Eye (tissue), 1 donor: ENCODE measurements at places on chromosomes 1 and 21.

DNA sequence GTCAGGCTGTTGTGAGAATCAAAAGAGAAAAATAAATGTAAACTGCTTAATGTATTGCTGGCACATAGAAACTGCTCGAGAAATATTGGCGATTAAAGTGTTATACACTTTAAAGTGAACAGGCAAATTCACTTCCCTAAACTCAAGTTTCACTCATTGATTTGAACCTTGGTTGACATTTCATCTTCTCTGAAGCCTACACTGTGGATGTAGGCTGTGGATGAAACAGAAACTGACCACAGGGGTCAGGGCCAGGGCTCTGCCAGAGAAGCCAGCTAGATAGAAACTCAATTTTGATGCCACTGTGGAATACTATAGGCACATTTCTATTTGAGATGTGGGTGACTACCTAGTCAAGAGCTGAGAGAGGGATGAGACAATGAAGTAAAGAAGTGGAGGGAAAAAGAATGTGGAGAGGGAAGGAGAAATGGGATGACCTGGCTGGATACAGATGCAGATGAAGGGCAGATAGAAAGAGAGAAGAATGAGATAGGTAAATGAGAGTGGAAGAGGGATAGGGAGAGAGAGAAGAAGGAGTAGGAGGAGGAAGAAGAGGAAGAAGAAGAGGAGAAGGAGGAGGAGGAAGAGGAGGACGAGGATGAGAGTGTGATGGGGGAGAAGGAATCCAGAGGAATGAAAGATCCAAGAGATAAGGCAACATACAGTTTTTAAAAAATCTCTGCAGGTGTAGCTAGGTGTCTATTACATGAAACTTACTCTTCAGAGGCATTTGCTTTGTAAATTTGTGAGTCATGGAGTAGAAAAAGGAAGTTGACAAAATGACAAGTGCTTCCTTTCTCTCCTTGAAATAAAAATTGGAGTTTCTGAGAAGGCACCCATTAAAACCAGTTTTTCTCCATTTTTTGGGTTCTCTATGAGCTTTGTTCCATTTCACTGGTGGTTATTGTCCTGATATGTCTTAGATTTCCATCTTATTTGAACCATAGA, 17.4 kb upstream of the CD1D start:
- DNase-seq = no peak

DNA sequence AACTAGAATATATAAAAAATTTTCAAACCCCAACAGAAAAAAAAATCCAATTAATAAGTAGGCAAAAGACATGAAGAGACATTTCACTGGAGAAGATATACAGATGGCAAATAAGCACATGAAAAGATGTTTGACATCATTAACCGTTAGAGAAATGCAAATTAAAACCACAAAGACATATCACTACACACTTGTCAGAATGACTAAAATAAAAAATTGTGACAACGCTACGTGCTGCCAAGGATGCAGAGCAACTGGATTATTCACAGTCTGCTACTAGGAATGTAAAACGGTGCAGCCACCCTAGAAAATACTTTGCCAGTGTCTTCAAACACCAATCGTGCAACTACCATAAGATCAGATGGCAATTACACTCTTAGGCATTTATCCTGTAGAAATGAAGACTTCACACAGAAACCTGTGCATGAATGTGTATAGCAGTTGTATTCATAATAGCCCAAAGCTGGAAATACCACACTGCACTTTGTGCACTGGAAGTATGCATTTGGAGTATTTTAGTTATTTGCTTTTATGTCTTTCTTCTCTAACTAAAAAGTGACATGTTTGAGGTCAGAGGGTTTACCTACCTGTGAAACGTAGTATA, 75.3 kb upstream of the PALMD start:
- DNase-seq = no peak

- no peak for DNase-seq
These were observed 194.4 kb downstream of the GIPC2 start for GRCh38 chr1:78240191-78240590.

GRCh38 chr21:45511007-45511406, 31.2 kb downstream of the SLC19A1 start:
- no peak for DNase-seq

GRCh38 chr1:44408632-44409602, 3.9 kb downstream of the RNF220 start:
- peak; percentile 84 for DNase-seq

DNA sequence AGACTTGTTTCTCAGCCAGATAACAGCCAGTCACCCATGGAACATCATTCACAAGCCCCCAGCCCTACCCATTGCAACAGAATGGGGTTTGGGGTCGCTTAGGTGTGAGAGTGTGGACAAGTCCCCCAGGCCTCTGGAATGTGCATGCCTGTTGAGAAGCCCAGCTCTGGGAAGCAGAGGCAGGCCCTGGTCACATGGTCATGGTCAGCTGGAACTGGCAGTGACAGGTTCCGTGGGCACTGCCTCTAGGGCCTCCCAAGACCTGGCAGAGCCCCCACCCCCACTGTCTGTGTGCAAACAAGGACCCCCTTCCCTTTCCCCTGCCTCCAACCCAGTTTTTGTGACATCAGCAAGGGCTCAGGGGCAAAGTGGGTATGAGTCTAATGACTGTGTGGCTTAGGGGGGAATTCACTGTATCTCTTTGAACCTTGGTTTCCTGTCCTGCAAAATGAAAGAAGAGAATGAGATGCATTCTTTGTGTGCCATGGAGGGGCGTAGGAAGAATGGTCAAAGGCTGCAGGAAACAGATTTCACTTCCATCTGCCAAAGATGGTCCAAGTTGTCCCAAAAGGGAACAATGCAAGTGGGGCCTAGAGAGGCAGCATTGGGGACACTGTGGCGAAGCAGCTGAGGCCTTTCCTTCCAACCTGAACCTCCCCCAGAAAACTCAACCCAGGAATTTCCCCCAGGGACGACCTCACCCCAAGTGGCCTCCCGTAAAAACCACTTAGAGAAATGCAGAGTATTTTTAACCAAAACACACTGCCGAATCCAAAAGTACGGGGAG, 34.7 kb upstream of the SELENON start:
- DNase-seq = peak; percentile 22

DNA sequence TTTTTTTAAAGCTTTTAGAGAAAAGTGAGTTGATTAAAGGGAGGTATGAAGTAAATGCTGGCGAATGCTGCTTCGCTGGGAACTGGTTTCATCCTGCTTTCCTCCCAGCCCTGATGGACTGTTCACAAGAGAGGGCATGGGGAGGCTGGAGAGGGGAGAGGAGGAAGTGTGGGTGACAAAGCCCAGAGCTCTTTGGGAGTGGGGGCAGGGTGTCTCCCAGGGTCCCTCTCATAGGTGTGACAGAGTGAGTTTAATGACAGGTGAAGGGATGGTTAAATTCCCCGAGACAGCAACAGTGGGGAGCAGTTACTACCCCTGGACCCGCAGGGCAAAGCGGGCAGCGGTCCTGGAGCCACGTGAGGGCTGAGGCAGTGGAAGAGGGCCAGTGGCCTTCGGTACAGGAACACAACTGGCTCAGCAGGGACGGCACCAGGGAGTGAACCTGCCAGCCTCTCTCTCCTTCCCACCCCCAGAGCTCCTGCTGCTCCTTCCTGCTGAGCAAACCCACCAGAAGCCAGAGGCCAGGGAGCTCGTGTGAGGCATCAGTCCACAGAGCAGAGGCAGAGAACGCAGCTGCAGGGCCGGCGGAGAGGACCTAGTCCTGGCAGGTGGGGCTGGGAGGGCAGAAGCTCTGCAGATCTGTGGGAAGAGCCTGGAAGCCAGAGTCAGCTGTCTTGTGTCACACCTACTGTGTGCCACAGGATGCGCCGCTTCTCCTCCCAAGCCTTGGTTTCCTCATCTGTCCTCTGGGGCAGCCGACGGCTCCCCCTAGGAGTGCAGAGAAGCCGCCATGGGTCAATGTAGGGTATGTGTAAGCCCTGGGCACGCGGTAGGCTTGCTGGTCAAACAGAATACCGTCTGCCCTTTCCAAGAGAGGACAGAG, 20.9 kb upstream of the LRP8 start:
- no peak for DNase-seq

DNA sequence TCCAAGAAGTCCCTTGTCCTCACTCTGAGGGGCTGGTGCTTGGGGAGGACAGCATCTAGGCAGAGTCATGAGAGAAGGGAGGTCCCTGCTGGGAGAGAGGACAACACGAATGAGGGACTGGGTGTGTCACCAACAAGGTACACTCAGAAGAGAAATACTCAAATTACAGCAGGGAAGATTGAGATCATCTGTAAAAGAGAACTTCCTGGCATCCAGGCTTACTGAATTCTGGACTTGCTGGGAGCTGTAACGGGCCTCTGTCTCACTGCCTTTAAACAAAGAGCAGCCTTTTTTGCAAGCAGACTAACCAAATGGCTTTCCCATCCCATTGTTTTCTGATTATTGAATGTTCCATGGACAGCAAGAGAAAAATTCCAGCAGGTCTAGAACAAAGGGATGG, 195.7 kb upstream of the RAB4A start:
- DNase-seq = no peak

- DNase-seq = peak; percentile 43
These were observed 11.3 kb downstream of the RPAP2 start for GRCh38 chr1:92310185-92310597.

DNA sequence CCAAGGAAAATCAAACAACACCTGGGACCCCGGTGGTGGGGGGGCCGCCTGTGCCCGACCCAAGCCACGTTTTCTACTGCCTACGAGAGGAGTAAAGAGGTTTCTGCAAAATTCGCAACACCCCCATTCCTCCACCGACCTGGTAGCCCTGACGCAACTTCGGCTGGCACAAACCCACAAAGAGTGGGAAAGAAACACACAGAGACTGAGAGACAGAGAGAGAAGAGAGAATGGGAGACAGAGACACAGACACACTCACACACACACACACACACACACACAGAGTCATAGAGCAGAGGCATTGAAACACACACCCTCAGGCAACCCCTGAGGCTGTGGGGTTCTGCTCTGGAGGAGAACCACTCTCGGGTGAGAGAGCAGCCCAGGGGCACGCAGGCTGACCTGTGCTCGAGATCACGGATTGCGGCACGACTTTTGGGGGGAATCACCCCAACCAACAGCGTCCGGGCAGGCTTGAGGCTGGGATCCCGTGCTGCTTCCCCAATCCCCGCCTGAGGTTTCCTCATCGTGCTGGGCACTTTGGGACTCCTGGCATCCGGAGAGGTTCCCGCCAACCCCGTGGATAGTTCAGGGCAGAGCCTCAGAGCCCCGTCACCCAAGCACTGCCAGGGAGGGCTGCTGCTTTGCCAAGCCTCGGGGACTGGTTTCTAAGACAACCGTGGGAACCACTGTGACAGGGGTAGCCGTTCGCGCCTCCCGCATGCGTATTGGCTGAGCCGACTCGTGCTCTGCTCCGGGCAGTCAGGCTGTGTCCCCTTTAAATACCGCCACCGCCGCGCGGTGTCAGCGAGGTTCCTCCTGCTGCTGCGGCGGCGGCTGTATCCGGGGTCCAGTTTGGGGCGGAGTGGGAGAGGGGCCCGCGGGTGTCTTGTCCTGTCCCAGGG, 682.4 kb upstream of the TPTE start:
- DNase-seq = no peak

GRCh38 chr1:2486041-2486440, 10.0 kb downstream of the PLCH2 start:
- DNase-seq = no peak
